Natural killer cell (primary cell): ENCODE measurements at places on chromosomes 5 and 9. TPM values are rescaled to one million over a fixed set of nuclear protein-coding genes. Genes with fewer than 3 reads are reported as not detected.

DNA sequence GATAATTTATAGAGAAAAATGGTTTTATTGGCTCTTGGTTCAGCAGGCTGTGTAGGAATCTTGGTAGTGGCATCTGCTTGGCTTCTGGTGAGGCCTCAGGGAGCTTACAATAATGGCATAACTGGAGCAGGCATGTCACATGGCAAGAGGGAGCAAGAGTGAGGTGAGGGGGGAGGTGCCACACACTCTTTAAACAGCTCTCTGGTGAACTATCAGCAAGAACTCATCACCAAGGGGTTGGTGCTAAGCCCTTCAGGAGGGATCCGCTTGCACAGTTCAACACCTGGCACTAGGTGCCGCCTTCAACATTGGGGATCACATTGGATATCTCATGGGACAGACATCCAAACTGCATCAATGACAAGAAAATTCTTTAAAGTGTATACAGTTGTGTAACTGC lies 10.5 kb downstream of the GPBP1 start:
- DNase-seq = no peak

DNA sequence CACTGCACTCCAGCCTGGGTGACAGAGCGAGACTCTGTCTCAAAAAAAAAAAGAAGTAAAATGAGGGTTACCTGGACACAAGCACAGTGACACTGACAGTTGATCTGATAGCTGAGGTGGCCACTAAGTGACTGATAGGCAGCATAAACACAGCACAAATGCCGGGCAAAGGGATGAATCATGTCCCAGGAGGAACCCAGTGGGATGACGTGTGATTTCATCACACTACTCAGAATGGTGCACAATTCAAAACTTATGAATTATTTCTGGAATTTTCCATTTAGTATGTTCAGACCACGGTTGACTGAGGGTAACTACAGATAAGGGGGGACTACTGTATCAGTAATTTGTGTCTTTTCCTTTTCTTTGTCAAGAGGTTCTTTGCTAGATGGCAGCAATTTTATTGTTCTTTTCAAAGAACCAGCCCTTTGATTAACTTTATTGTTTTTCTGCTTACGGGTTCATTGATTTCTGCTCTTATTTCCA lies 34.3 kb upstream of the RNF130 start:
- no peak for DNase-seq

DNA sequence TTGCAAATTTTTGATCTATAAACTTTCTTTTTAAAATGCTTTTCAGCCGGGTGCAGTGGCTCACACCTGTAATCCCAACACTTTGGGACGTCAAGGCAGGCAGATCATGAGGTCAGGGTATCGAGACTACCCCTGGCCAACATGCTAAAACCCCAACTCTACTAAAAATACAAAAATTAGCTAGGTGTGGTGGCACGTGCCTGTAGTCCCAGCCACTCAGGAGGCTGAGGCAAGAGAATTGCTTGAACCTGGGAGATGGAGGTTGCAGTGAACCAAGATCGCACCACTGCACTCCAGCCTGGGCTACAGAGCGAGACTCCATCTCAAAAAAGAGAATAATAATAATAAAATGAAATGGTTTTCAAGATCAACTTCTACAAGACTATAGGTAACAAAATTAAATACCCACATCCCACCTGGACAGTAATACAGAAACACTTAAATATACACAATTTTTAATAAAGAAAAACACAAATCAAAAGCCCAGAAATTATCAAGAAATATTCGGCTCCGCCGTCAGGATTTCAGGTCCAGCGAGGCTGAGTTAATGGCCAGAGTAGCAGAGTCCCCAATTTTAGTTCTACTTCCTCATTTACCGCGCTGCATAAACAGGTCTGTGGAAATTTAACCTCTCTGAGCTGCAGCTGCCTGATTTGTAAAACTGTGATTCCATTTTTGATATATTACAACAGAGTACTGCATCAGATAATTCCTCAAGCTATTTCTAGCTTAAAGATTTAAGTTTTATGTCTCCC lies 4.0 kb downstream of the TUT7 start:
- DNase-seq = no peak

PTGDS gene
- 361 TPM for total RNA-seq

DNA sequence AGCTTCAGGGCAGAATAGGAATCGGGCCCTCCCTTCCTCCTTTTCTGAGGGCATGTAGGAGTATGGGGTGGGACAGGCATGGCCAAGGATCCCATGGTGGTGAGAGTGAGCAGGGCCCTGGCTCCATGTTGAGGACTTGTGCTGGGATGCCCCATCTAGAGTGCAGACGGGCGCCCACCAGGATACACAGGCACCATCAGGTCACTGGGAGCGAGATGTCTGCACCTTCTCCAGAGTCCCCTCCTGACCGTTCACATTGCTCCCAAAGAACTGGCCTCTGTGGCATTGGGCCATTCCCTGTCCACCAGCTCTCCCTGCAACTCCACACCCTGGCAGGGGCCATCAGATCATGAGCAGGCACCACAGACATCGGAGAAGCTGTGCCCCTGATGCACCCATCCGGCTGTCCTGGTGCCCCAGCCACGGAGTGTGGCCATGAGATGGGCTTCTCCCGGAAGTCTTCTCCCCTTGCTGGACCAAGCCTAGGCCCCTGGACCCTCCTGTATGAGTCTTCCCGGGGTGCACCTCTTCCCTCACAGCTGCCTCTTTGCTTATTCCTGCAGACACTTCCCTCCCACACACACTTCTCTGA lies 195.0 kb downstream of the IRX2 start:
- DNase-seq = no peak

ADRB2 gene
- total RNA-seq = 78.9 TPM

- no peak for DNase-seq
Observed at GRCh38 chr9:121350993-121351561, 19.0 kb downstream of the STOM start.
